ENCODE measurements at places on chromosomes 4 and X.
A peak's percentile ranks its signal among the peaks of the same experiment; 100 is the strongest.

GRCh38 chr4:72860766-72861165 lies 208.8 kb downstream of the COX18 start:
- DNase-seq: no peak

GRCh38 chr4:18932730-18933339 lies 911.3 kb upstream of the LCORL start:
- DNase-seq: no peak

DNA sequence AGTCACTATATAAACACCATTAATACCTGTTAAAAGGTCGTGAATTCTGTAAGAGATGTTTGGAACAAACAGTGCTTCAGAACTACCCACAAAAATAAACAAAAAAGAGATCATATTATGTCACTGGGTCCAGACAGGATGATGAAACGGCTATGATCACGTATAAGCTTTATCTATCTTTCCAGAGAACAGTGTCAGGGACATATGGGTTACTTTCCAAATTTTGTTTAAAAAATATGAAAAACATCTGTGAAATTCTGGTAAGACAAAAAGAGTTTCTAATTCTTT lies 90.0 kb downstream of the SORBS2 start:
- DNase-seq: no peak

GRCh38 chrX:46820391-46821100 lies 16.3 kb upstream of the RP2 start:
- no peak for DNase-seq

DNA sequence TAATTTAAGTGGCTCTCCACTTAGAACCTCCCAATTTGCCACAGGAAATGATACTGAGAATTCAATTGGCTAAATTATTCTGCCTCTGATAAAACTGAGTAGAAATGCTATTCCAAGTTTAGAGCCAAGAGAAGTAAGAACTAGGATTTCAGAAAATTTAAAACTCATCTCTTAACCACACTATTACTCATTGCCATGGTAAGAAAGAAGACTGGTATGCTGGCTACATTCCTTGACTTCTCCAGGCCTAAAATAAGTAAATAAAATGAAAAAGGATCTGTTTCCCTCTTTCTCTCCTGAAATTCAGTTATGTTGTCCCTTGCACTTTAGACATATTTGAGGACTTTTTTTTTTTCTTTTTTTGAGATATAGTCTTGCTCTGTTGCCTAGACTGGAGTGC lies 23.3 kb downstream of the ZNF280C start:
- DNase-seq: peak; percentile 69

- DNase-seq: no peak
Observed at GRCh38 chr4:154332681-154333421, 158.7 kb downstream of the DCHS2 start.

DNA sequence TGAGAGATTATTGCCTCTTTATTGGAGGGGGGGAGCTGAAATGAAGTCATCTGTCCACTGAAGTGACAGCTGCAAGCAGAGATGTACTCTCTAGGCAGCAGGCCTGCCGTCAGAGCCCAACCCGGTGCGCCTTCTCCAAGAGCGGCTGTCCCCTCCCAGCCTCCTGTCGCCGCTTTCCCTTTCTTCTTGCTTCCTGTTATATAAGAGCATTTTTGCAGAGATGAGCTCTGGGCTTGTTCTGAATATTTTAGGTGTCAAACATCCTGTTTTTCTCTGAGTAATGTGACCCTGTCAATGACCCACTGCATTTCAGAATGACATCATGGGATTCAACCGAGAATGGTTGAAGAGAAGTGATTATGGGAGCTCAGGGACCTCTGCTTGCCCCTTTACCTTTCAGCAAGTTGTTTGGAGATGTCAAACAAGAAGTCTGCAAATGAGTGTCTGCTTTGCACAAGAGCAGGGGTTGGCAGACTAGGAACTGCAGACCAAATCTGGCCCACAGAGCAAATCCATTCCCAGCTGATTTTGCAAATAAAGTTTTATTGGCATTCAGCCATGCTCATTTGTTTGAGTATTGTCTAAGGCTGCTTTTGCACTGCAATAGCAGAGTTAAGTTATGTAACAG lies 79.9 kb downstream of the SLC9A6 start:
- DNase-seq: peak; percentile 81

DNA sequence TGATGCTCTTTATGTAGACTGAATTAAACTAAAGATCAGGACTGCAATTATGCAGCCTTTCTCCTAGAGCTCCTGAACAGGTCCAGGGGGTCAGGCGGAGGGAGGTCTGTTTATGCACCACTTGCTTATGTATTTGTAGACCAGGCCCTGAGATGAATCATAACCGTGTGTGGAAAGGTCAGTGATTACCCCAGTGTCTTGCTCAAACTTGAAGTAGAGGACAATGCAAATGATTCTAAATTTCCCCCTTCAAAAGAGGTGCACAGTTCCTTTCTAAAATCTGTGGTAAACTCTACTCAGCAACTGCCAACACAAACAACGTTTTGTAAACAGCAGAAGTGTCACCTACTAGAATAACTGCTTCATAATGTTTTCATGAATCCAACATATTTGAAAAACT lies 13.0 kb upstream of the TBC1D9 start:
- no peak for DNase-seq

DNA sequence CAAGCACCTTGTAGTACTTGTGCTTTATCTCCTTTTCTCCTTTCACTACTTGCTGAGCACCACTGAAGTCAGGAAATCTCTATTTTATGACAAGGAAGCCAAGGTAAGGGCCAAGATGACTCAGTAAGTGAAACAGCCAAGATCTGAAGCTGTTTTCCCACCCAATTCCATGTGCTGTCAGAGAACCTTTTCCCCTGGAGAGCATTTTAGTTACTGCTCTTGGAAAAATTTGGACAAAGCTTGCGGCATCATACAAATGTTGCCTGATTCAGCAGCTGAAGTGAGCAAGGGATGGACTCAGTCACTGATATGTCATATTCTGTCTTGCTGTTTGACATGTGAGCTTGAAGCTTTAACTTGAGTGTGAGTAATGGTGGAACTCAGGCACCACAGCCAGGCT lies 391.4 kb downstream of the RAB28 start:
- peak; percentile 53 for DNase-seq

- DNase-seq: no peak
Observed at GRCh38 chr4:123236606-123237005, 160.0 kb upstream of the SPRY1 start.

DNA sequence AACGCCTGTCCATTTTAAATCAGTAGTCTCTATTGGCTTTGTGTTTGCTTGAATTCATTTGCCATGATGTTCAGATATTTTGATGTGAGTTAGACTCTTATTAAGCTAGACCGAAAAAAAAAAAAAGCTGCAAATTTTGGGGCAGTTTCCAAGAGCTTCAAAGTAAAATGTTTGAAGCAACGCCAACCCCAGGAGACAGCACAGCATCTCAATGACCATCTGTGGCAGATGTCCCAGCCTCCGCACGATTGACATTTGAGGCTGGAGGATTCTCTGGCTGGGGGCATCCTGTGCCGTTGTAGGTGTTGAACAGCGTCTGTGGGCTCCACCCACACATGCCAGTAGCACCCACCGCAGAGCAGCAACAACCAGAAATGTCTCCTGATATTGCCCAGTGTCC lies 17.1 kb upstream of the ARSF start:
- no peak for DNase-seq

Data from fibroblast of skin of right quadriceps (primary cell).